A172 (cell line): ENCODE measurements at places on chromosomes 4 and X. TPM values are rescaled to one million over a fixed set of nuclear protein-coding genes. Genes with fewer than 3 reads are reported as not detected.

VCX3A gene
- total RNA-seq = not detected in 2 replicates

TBX22 gene
- total RNA-seq = not detected in 2 replicates

TRPC3 gene
- total RNA-seq = 0.57 and 0.98 TPM in 2 replicates

PRDM8 gene
- 3.2 and 3.4 TPM in 2 replicates for total RNA-seq

CAPN6 gene
- total RNA-seq = 0.19 TPM in 1 of 2 replicates, not detected in the other

AWAT2 gene
- not detected in 2 replicates for total RNA-seq

SULT1E1 gene
- total RNA-seq = not detected in 2 replicates

PLAC8 gene
- 2.7 and 6.7 TPM in 2 replicates for total RNA-seq

DYNLT3 gene
- total RNA-seq = 71.1 and 84.9 TPM in 2 replicates

XK gene
- total RNA-seq = 2.0 and 2.2 TPM in 2 replicates

ARHGAP24 gene
- total RNA-seq = 1.3 and 2.6 TPM in 2 replicates

ITIH6 gene
- total RNA-seq = not detected in 2 replicates

HMGN5 gene
- total RNA-seq = 0.05 TPM in 1 of 2 replicates, not detected in the other

ATP8A1 gene
- not detected in 2 replicates for total RNA-seq

CT47B1 gene
- total RNA-seq = not detected in 2 replicates

GNRHR gene
- total RNA-seq = not detected in 2 replicates

RBM46 gene
- not detected in 2 replicates for total RNA-seq

KLF8 gene
- not detected in 2 replicates for total RNA-seq

PIGA gene
- total RNA-seq = 15.3 and 17.1 TPM in 2 replicates

TIMP1 gene
- total RNA-seq = 84.0 and 89.0 TPM in 2 replicates

PQBP1 gene
- total RNA-seq = 57.4 and 59.2 TPM in 2 replicates

SSX2B gene
- total RNA-seq = not detected in 2 replicates

EREG gene
- 0.02 TPM in 1 of 2 replicates, not detected in the other for total RNA-seq

SLIT2 gene
- 14.6 and 16.8 TPM in 2 replicates for total RNA-seq

CTAG1A gene
- not detected in 2 replicates for total RNA-seq

STPG2 gene
- total RNA-seq = 0.19 TPM in 1 of 2 replicates, not detected in the other

CLDN22 gene
- total RNA-seq = not detected in 2 replicates

VCX gene
- total RNA-seq = 2.8 and 9.0 TPM in 2 replicates

MAGED4B gene
- total RNA-seq = 4.4 TPM in 1 of 2 replicates, not detected in the other
